Activated CD4-positive, alpha-beta memory T cell treated with anti-CD3 and anti-CD28 coated beads, Interleukin-2, amount 10 ng/mL, durations not matched to agents 7 days and 5 days (primary cell): ENCODE measurements at places on chromosomes 11 and 22. TPM values are rescaled to one million over a fixed set of nuclear protein-coding genes. Genes with fewer than 3 reads are reported as not detected.

NTM gene
- not detected for total RNA-seq

ACAD8 gene
- total RNA-seq = 21.8 TPM

DUSP8 gene
- total RNA-seq = 2.6 TPM

C22orf23 gene
- total RNA-seq = not detected

CYB561A3 gene
- total RNA-seq = 38.6 TPM

POU2AF2 gene
- not detected for total RNA-seq

P4HA3 gene
- total RNA-seq = not detected

CABP7 gene
- total RNA-seq = 0.13 TPM

PGA5 gene
- not detected for total RNA-seq

CELF1 gene
- total RNA-seq = 104 TPM

CDON gene
- total RNA-seq = 1.8 TPM

LARGE2 gene
- 0.58 TPM for total RNA-seq

DNA sequence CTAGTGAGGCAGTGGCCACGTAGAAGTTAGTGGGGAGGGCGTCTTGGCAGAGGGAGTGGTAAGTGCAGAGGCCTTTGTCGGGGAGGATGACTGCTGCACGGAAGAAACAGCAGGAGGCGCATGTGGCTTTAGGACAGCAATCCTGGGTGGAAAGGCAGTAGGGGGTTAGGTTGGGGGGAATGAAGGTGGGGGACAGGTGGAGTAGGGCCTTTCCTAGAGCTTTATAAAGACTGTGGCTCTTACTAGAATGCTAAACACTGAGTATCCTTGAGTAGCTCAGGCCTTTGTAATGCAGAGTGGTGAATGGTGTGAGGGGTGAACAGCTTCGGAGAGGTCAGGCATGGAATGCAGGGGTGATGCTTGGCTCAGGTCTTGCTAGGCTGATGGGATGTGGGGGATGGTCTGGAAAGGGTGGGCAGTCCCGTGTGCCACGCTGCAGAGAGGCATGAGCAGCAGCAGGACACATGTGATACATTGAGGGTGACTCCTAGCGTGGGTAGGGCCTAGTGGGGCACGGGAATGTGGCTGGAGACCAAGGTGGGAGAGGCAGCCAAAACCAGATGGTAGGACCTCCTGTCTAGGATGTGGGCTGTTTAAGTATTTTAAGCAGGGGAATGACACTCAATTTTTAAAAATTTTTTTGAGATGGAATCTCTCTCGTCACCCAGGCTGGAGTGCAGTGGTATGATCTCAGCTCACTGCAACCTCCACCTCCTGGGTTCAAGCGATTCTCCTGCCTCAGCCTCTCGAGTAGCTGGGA, 19.2 kb downstream of the AP2A2 start:
- no peak for DNase-seq

GRCh38 chr11:69869311-69869939, 50.2 kb upstream of the FGF3 start:
- no peak for DNase-seq

DNA sequence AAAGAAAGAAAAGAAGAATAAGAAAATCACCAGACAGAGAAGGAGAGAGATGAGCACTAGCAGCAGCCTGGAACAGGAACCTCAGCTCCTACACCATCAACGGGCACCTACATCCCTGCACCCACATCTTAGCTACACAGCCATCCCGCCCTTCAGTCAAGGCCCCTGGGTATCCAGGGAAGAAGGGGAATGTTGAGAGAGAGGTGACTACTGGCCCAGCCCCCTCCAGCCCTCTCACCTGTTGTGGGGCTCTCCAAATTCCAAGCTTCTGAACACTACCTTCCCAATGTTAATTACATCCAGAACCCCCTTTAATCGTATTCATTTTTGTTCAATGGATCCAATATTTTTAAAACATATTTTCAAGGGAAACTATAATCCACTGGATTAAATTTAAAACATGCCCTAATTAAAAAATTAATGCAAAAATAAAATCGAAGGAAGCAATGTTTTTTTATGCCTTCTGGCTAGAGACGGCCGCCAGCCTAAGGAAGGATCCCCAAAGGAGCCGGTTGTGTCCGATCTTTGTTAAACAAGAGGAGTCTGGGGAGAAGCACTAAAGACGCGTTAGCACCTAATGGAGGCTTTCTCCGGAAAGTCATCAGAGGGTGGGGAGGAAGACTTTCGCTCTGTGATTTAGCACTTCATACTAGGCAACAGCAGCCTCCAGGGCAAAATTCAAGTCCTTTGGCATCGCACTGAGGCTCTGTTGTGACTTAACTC, 9.5 kb downstream of the TPST2 start:
- no peak for DNase-seq

DNA sequence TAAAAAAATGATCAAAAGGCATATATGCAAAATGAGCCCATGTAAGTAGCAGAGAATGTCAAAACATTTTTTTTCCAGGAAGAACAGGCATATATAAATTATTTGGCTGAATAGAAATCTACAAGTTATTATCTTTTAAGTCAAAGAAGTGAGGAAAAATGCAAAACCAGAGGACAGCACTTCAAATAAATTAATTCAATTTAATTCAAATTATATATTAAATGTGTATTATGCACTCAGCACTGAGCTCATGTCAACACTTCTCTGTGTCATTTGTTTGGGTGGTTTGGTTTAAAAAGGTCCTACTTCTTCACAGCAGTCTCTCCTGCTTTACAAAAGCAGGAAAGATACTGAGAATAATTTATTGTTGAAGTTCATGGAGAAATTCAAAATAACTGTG, 41.9 kb upstream of the PDGFD start:
- no peak for DNase-seq

- no peak for DNase-seq
These were observed 12.5 kb downstream of the ZBED4 start for GRCh38 chr22:49866134-49866533.

DNA sequence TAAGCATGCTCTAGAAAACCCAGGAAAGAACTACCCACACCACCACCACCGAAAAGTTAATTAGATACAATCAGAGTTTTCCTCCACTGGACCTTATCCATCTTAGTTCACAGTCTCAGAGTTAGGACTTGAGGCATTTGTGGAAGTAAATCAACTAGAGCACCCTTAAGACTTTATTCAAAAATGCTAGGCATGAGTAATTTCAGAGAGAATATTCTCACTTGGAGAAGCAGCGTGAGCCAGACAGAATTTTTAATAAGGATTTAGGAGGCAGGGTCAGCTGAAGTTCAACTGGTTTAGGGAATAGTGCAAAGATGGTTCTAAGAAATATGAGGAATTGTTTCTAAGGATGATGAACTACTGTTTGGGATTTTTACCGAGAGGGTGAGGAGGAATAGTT, 1.2 kb upstream of the OLFML1 start:
- DNase-seq = no peak

GRCh38 chr11:91435694-91436395, 788.8 kb upstream of the FAT3 start:
- no peak for DNase-seq

- no peak for DNase-seq
These were observed 27.3 kb downstream of the FAM118A start for GRCh38 chr22:45336971-45337431.

GRCh38 chr11:117997823-117998579, 11.8 kb downstream of the IL10RA start:
- DNase-seq = peak; percentile 35

- no peak for DNase-seq
These were observed 245.8 kb downstream of the KIRREL3 start for GRCh38 chr11:126754591-126755426.

DNA sequence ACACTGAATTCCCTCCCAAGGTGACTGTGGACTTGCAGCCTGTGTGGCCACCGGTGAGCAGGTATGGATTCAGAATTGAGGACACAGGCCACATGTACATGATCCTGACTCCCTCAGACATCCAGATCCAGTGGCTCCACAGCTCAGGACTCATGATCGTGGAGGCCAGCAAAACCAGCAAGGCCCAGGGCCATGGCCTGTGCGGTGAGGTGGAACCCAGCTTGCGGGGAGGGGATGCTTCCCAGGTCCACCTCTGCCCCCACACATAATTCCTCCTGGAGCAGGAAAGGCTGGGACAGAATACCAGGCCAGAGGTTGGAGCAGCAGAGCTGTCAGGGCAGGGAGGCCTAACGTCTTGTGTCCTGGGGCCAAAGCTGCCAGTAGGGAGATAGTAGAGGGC, 82.1 kb downstream of the OTOG start:
- no peak for DNase-seq

DNA sequence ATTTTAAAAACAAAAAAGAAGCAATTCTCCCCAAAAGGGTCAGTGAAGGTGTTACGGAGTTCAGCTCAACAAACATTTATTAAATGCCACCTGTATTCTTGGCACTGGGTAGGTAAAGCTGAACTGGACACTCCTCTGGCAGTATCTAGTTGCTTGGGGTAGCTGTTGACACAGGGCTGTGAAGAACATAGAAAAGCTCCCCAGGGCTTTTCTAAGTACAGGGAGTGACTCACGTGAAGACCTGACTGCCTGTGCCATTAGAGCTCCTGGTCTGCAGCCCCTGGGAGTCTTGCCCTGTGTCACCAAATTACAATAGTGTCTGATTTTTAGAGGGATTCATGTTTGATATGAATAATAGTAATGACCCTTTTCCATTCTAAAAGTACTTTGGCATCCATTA, 43.6 kb downstream of the COA4 start:
- DNase-seq = no peak

DNA sequence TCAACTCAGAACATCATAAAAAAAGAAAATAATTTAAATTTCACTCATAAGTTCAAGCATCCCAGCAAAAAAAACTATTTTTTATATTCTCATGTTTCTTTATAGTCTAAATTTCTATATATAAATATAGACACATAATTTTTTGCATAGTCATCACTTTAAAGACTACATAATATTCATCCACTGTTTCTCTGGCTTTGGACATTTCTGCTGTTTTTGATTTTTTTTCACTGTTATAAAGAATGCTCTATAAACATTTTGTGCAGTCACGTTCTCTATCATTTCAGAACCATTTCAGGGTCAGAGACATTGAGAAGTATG, 59.7 kb upstream of the CLPB start:
- DNase-seq = no peak

DNA sequence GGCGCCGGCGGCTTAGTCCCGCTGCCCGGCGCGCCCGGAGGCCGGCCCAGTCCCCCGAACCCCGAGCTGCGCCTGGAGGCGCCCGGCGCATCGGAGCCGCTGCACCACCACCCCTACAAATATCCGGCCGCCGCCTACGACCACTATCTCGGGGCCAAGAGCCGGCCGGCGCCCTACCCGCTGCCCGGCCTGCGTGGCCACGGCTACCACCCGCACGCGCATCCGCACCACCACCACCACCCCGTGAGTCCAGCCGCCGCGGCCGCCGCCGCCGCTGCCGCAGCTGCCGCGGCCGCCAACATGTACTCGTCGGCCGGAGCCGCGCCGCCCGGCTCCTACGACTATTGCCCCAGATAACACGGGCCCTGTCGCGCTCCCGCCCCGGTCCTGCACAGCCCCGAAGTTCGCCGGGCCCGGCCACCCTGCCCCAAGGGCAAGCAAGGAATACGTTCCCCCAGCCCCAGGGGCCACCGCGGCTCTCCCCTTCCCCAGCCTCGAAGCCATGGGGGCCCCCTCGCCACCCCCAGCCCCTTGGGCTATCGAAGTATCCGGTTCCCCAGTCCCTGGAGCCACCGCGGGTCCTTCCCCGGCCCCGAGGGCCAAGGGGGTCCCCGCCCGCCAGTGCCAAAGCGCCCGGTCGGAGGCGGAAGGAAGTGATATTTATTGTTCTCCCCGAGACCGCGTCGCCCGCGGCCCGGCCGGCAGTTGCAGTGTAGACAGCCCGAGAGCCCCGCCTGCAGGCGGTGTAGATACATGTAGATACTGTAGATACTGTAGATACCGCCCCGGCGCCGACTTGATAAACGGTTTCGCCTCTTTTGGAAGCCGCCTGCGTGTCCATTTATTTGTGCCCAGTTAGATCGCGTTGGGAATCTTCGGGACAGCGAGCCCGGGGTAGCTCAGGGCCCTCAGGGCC, 6.2 kb downstream of the TBX1 start:
- peak; percentile 67 for DNase-seq

DNA sequence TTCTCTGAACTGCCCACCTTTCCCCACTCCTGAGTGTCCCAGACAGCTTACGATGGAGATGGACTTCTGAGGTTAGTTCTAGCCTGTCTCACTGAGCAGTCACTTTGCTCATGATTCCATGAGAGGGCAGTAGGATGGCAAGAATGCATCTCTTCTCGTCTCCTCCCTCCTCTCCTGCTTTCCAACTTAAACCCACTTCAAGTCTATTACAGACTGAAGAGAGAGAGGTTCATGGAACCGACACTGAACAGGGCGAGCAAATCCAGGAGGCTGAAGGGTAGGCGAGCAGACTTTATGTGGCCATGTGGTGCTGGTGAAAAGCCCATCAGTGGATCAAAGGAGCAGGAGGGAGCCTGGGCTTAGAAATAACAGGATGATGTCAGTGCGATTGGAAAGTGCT, 38.6 kb downstream of the CEP164 start:
- no peak for DNase-seq

DNA sequence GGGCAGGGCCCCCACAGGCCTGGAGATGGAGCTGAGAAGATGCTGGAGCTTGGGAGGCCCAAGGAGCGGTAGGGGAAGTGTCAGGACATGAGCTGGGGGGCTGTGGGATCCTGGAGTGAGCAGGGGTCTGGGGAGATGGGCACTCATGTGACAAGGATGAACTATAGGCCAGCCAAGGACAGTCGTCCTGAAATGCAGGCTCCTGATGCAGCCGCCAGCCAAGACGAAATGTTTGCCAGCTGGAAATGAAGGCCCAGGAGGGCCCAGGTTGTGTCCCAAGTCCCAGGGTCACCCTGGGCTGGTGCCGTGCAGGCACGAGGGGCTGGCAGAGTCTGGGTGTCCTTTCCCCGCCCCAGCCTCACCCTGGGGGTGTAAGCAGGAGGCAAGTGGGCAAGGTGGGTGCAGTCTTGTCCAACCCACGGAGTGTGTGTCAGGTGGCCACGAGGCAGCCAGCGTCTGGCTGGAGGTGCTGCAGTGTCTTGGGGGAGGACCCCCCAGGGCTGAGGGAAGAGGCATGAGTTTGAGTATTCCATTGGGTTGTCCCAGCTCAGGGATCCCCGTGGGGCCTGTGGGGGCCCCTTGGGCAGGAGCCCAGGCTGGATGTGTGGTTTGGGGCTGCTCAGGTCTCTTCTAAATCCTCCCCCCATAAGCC, 21.4 kb downstream of the MRGPRG start:
- no peak for DNase-seq

DNA sequence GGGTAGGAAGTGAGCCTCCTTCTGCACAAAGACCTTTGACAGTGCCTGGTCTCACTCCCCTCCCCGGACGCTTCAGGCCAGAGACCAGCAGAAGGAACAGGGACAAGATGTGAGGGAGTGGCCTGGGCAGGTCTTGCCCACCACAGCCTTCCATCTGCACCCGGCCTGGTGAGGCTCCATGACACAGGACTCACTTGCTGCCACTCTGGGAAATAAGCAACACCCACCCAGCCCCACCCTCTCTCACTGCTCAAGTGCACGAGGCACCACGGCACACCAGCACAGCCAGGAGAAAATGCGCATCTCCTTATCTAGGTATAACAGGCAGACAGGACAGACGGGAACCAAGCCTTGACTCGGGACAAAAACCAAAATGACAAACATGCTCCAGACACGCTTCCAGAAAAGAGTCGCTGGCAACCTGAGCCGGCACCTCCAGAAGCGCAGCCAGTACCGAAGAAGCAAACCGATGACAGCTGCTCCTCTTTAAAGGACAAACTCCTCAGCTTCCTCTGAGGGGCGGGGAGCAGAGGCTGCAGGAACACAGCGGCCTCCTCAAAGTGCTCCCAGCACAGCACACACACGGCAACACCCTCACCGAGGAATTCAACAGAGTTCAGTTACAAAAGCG, 41.7 kb downstream of the BRD1 start:
- DNase-seq = no peak

- no peak for DNase-seq
These were observed 86.9 kb downstream of the LDLRAD3 start for GRCh38 chr11:36030731-36031281.
